ENCODE measurements at places on chromosomes 7 and 10.
A peak's percentile ranks its signal among the peaks of the same experiment; 100 is the strongest.

DNA sequence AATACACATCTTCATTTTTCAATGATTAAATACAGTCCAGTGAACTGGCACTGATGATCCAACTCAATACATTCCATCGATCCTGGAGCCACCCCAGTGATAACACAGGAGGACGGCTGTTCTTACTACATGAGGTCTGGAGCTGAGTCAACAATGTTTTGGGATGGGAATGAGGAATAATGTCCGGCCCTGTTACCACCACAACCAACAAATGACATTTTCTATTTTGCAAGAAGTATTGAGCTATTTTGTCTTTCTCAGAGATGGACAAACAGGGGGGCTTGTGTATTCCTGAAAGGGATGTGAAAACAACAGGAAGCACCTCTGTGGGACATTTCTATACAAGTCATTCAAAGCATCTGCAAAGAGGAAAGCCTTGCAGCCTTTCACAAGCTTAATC, 249.2 kb downstream of the PARD3 start:
- no peak for DNase-seq

- DNase-seq, result no peak
Measured at GRCh38 chr10:86665868-86666267, 2.4 kb upstream of the LDB3 start.

- DNase-seq, result no peak
Measured at GRCh38 chr10:113739031-113739430, 12.5 kb upstream of the PLEKHS1 start.

GRCh38 chr10:96310321-96310669, 6.1 kb downstream of the DNTT start:
- DNase-seq, result no peak

DNA sequence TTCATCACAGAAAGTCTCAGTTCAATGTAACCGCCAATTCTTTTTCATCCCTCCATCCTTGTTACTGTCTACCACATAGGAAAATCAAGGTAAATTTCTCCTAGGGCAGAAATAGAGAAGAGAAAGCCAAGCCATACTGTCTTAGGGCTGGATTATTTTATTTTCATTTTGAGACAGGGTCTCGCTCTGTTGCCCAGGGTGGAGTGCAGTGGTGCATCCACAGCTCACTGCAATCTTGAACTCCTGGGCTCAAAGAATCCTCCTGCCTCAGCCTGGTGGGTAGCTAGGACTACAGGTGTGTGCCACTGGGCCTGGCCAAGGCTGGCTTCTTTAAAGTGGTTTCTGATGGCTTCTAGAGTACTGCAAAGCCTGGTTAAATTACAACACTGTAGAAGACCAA, 181.7 kb downstream of the SRPK2 start:
- DNase-seq, result no peak

GRCh38 chr7:115267503-115267902, 345.6 kb downstream of the MDFIC start:
- DNase-seq, result no peak

- DNase-seq, result no peak
Measured at GRCh38 chr10:116198676-116199035, 74.3 kb downstream of the GFRA1 start.

GRCh38 chr7:68537051-68537773, 1061.1 kb upstream of the AUTS2 start:
- DNase-seq, result no peak

- no peak for DNase-seq
Measured at GRCh38 chr10:73810358-73810734, 1.1 kb downstream of the NDST2 start.

- DNase-seq, result no peak
Measured at GRCh38 chr10:36888925-36889573, 236.3 kb upstream of the ANKRD30A start.

DNA sequence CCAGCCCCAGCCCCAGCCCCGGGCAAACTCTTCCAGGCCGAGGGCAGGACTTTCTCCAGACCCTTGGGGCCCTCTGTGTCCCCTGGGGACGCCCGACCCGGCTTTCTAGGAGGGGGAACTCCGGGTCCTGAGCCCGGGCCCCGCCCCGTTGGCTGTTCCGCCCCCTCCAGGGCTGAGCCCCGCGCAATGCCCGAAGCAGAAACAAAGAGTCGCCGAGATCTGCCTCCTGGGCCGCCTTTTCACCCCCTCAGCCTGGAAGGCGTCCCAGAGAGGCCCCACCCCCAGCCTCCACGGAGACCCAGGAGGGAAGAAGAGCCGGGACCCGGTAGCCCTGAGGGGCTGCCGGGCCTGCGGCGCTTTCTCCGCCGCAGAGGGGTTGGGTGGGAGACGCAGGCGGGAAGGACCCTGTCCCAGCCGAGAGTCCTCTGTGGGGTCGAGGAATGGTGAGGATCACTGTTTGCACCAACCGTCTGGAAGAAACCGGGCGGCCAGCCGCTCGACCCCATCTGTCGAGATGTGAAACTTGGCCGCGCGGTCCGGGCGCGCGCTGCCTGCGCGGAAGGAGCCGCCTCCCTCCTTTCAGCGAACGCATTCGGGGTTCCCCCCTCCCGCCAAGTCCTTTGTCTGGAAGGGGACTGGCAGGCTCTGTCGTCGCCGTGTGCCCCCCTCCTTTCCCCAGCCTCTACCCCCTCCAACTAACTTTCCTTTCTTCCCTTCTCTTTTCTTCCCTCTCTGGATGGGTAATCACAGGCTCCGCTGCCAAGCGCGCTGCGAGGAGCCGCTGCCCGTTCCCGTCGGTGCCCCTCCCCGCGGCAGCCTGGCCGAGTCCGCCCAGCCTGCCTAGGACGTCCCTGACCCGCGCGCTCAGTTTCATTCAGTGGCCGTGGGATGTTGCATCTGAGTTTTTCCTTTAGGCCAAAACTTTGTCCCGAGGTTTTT, 10.2 kb downstream of the EN2 start:
- no peak for DNase-seq

DNA sequence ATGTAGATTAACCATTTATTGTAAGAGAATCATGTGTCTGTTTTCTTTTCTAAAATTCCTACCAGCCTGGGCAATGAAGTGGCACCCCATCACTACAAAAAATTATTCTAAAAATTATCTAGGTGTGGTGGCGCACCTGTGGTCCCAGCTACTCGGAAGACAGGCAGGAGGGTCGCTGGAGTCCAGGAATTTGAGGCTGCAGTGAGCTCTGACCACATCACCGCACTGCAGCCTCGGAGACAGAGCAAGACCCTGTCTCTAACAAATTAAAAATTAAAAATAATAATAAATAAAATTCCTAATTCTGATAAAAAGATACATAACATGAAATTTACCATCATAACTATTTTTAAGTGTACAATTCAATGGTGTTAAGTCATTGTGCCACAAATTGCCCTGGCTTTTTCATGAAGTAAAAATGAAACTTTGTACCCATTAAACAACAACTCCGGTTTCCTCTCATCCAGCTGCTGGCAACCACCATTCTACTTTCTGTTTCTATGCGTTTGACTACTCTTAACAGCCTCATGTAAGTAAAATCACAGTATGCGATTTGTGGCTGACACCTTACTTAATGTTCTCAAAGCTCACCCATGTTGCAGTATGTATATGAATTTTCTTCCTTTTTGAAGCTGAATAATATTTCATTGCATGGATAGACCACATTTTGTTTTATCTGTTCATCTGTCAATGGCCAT, 20.6 kb upstream of the USP6NL start:
- no peak for DNase-seq

- DNase-seq, result no peak
Measured at GRCh38 chr10:58734116-58734515, 221.4 kb downstream of the BICC1 start.

- no peak for DNase-seq
Measured at GRCh38 chr7:142939226-142939910, at the start of gene LLCFC1. TSS of gene LLCFC1 (plus strand) at chr7:142939484. CDS start at chr7:142939622, 138 bp downstream.

DNA sequence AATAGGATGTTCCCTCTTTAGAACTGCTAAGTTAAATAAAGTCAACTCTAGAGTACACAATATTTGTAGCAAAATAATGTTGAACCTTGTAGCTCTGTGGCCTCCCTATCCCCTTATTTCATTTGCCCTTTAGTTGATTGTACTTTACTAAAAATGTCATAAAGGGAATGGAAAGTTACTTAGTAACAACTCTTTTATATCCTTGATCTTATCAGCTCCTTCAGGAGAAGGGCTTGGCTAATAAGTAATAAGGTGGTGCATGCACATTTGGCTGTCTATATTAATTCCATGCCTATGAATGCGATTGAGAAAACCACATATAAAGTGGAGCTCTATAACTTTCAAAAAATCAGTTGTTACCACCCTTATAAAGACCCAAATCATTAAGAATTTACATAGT, 41.5 kb upstream of the GATA3 start:
- DNase-seq, result no peak

GRCh38 chr7:77465256-77465655, 49.1 kb upstream of the GSAP start:
- no peak for DNase-seq

GRCh38 chr7:24930856-24931255, 49.1 kb downstream of the OSBPL3 start:
- no peak for DNase-seq

DNA sequence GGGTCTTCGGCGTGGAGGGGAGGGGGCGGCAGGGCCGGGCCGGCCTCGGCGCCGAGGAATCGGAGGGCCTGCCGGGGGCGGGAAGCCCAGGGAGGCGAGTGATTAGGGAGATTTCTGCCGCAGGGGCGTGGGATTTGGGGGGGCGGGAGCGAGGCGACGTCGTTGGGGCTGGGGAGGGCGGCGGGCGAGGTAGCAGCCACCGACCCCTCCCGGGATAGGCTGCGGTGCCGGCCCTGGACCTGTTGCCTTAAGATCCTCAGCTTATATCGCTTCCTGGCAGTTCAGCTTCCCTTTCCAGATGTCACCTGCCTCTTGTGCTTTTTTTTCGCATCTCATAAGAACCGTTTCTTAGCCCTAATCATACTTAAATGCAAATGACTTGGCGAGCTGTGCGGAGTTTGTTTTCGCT, 655 bp downstream of the LMTK2 start:
- DNase-seq, result no peak

DNA sequence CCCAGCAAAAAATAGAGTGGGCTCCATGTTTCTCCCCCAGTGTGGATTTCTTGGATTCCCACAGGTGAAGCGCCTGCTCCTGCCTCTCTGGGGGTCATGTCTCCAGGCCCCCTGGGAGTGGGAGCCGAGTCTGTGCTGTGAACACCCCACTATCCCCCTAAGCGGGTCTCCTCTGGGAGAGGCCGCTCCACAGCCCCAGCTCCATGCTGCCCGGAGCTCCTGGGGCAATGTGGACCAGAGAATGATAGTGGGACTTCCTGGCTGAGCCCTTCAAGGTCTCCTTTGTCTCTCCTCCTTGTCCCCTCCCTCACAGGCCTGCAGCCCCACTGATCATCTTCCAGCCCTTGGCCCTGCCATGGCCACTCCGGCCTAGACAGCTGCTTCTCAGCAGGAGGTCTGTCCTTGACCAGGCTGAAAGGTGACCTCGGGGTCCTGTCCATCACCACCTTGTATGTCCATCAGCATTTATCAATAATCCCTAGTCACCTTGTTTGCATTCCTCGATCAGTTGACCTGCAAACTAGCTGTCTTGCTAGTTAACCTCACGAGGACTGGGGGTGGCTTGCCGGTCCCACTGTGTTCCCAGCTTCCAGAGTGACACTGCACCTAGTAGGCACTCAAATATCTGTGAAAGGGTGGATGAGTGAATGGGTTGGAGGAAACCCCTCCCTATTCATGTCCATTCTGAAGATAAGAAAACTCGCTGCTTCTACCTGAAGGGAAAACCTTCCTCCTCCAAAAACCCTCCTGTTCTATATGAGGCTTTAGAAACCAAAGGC, 776 bp upstream of the CALML3 start:
- DNase-seq, result no peak

DNA sequence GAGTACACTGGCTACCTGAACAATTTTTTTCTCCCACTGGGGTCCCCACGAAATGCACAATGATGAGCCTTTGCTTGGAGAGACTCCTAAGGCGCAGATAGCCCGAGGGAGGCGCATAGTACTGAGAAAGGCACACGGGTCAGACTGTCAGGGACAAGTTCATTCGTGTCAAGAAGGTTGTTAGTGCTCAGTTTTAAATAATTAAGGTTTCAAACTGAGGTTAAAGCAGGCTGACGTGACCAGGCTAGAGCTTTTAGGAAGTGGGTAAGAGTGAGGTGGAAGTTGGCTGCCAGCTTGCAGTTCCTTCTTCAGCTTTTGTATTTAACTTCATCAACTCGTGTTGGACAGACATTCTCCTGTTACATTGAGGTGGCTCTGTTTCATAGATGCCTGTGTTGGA, 31.6 kb downstream of the RBM33 start:
- no peak for DNase-seq

DNA sequence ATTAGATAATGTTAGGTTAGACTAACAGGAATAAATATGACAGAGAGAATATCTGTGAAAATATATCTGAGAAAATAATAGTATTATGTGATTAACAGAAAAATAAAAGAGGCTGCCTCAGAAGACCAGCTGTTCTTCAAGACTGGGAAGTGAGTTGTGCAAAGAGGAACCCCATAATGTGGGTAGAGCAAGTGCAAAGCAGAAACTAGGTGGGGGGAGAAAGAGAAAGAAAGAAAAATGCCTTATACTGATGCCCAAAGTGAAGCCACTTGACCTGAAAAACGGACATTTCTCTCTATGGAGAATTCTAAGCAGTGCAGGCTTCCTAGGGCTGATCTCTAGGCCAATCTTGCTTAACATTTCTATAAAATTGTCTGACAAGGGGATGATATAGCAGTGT, 3.8 kb downstream of the NEBL start:
- DNase-seq, result no peak

DNA sequence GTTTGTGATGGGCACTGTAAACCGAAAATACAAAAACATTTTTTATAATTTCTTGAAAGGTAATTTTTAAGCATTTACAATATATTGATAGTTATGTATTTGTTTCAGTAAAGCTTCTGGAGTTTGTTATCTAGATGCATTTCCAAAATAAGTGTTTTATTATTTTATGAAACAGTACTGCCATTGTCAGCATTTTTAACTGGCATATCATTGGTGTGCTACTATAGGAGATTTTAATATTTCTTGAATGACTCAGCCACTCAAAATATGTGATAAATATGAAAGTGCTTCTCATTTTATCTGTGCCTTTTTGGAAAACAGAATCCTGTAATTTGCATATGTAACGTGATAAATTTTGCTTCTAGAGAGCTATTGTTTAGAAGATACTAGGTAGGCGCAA, 97.9 kb downstream of the ANKIB1 start:
- DNase-seq, result no peak

DNA sequence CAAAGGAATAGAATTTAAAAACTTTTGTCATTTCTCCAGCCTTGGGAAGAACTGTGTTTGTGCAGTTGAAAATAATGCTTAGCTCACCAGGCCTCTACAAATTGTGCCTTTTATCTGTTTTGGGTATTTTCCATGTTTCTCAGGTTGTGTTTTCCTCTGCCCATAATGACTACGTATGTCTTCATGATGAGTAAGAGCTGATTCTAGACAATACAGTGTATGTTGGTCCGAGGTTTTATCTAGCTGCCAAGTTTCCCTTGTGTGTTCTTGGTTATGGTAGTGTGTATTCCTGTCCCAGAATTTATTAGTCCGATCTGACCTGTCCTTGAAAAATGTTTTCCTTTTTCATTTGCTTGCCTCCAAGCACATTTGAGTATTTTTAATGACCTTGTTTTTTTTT, 83.7 kb upstream of the GLCCI1 start:
- DNase-seq, result no peak

- DNase-seq, result peak; percentile 96
Measured at GRCh38 chr7:151080522-151081169, at the start of gene FASTK. TSS of gene FASTK (minus strand) at chr7:151080809. CDS start at chr7:151080766, 43 bp downstream.
